ENCODE measurements at places on chromosomes 2 and 18. TPM values are rescaled to one million over a fixed set of nuclear protein-coding genes. Genes with fewer than 3 reads are reported as not detected.

GRCh38 chr18:78021196-78021595 lies 771.5 kb downstream of the GALR1 start:
- DNase-seq: no peak

- no peak for DNase-seq
Observed at GRCh38 chr2:105215586-105216192, 25.9 kb upstream of the GPR45 start.

AQP12A gene
- polyA plus RNA-seq: not detected

DNA sequence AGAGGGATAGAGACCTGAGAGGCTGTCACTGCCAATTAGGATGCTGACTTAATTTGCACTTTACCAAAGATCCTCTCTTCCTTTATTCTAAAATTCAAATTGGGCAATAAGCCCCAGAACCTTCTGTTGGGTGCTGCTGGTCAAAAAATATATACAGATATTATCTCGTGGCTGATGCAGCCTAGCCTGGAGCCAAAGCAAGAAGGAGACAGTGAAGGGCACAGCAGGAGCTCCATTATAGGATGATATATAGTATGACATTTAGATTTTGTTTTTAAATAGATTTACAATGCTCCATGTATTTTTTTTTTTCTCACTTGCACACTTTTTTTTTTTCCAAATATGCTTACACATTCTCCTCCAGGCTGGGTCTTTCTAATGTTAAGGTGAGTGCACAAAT lies 579.3 kb downstream of the PIK3C3 start:
- no peak for DNase-seq

DNA sequence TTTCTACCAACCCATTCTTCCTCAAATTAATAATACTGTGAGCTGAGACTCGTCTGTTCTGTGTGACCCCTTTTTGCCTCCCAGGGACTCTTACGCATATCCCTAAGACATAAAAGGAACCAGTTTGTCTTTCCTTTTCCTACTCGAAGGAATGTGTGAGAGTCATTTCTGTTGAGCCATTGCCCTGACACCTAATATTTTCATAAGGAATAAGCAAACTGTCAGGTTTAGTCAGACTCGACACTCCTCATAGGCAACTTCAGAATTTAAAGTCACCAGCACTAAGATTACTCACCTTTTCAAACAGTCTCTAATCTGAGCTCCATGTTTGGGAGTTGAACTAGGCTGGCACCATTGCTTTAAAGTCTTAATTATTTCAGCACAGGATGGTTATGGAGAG lies 305.5 kb downstream of the IKZF2 start:
- no peak for DNase-seq

DNA sequence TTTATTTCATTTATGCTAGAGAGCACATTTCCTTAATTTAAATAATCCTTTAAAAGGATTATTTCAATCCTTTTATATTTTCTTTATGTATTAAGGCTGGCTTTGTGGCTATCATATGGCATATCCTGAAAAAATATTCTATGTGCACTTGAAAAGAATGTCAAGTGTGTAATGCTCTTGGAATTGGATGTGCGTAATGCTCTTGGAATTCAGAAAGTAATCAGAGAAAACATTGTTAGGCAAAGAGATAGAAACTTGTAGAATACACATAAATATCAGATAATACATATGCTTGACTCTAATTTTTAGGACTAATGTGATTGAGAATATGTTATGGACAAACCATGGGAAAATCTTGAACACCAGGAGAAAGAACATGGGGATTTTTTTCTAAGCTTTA lies 197.5 kb upstream of the COL3A1 start:
- no peak for DNase-seq

DNA sequence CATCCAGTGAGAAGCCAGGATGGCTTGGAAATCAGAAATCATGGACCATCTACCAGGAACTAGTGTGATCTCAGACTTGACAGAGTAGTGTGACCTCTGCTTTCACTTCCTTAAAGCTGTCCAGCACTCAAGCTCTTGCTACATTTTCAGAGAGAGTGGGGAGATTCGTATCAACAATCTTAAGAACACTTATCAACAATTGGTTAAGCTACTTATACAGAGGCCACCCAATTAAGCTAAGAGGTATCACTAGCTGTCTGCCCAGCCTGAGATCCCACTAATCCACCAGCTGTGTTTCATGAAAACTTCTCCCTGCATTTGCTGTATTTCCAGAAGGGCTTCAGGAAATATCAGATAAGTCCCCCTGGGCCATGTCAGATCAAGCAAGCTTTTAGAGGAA lies 4.2 kb downstream of the RPRM start:
- DNase-seq: no peak

GRCh38 chr2:3039188-3040065 lies 338.2 kb downstream of the EIPR1 start:
- DNase-seq: no peak

GRCh38 chr2:183164650-183165015 lies 40.4 kb downstream of the NUP35 start:
- no peak for DNase-seq

SLC8A1 gene
- polyA plus RNA-seq: 0.28 TPM

POTEC gene
- polyA plus RNA-seq: not detected

- no peak for DNase-seq
Observed at GRCh38 chr2:29014811-29015421, 33.8 kb downstream of the TOGARAM2 start.

HOXD13 gene
- polyA plus RNA-seq: 0.17 TPM

DNA sequence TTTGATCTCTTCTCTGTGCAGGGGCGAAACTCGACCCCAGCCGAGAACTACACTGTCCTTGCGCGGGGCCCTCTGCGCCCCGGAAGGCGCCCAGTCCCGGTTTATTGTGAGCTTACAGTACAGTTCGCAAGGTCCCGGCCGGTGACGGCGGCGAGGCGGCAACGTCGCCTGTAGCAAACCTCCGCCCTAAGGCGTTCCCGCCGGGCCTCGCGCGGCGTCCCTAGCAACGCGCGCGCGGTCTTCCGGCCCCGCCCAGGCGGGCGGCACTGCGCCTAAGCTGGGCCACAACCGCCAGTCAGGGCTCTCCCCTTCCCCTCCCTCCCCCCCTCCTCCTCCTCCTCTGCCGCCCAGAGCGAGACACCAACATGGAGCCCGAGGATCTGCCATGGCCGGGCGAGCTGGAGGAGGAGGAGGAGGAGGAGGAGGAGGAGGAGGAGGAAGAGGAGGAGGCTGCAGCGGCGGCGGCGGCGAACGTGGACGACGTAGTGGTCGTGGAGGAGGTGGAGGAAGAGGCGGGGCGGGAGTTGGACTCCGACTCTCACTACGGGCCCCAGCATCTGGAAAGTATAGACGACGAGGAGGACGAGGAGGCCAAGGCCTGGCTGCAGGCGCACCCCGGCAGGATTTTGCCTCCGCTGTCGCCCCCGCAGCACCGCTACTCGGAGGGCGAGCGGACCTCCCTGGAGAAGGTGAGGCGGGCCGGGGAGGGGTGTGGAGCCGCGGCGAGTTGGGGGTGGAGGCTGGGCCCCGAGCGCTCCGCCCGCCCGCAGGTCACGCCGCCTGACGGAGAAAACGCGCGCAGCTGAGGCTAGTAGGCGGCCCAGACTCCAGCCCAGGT lies at the start of gene ALMS1:
Gene ALMS1 (plus strand): TSS at position 333 of the 838 bp plus-strand sequence. CDS start 33 bp downstream, at position 366.
- peak; percentile 94 for DNase-seq

SCG2 gene
- polyA plus RNA-seq: 0.42 TPM

KLF11 gene
- polyA plus RNA-seq: 3.0 TPM

KDSR gene
- 14.2 TPM for polyA plus RNA-seq

REG3A gene
- not detected for polyA plus RNA-seq

Measured in A549 (cell line).